ENCODE measurements at places on chromosomes 5 and 9.

DNA sequence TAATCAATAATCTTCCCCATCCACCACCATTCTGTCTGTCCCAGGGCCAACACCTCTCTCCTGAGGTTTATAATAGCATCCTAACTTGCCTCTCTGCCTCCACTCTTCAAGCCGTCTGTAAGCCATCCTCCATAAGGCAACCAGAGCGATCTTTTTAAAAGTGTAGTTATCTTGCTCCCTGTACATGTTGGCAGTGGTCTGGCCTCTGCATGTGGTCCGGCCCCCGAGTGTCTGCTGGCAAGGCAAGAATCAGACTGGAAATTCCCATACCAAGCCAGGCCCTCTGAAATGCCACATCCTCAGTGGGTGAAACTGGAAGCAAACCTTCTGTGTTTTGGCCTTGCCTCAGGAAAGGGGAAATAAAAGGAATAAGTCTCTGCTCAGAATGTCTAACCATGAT, 17.0 kb downstream of the TTLL11 start:
- no peak for DNase-seq

GRCh38 chr9:29319736-29320513, 1746.6 kb upstream of the C9orf72 start:
- DNase-seq = no peak

GRCh38 chr9:100064872-100065581, 33.8 kb downstream of the ERP44 start:
- DNase-seq = no peak

DNA sequence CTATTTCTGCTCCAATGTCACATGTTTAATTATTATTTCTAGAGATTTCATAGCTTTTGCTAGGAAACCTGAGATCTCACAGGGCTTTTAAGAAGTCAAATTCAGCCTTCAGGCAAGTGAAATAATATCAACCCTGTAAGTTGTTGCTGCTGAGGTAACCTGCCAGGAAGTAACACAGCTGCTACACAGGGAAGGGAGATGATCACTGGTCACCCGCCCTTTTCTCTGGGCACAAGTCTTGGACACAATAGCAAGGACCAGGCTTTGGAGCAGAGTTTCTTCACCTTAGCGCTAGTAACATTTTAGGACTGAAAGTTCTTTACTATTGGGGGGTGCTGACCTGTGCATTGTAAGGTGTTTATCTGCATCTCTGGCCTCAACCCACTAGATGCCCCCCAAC, 50.1 kb downstream of the PTTG1 start:
- DNase-seq = no peak

DNA sequence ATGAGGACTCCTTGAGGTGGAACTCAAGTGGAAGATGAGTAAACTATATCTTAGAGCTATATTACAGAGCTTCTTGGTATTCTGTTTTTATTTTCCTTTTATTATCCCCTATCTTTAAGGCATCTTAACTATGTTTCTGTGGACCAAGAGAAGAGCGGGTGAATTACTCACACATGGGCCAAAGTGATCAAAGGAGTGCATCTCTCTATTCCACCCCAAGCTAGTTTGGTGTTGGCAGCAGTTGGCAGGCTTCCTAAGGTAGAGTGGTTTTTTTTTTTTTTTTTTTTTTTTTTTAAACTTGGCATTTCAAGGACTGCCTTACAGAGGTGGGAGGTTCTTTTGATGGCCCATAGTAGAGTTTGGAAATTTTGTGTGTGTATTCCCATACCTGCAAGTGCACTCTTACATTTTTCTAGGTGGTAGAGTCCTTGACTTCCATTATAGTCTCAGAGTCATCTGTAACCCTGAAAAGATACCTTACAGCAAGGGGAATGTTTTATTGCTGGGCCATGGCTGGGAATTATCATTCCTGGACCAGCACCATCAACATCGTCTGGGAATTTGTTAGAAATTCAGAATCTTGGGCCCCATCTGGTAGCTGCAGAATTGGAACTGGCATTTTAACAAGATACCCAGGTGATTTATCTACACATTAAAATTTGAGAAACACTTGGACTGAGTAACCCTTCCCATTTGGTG, 51.0 kb downstream of the ARHGAP26 start:
- DNase-seq = no peak

- no peak for DNase-seq
Measured at GRCh38 chr9:69056191-69056815, 20.8 kb downstream of the FXN start.

Measured in nephron progenitor cell (in vitro differentiated cells).